ENCODE measurements at places on chromosomes 16 and 17.
A peak's percentile ranks its signal among the peaks of the same experiment; 100 is the strongest.

GRCh38 chr17:28173031-28173561 is 130.6 kb downstream of the NLK start:
- DNase-seq = no peak

DNA sequence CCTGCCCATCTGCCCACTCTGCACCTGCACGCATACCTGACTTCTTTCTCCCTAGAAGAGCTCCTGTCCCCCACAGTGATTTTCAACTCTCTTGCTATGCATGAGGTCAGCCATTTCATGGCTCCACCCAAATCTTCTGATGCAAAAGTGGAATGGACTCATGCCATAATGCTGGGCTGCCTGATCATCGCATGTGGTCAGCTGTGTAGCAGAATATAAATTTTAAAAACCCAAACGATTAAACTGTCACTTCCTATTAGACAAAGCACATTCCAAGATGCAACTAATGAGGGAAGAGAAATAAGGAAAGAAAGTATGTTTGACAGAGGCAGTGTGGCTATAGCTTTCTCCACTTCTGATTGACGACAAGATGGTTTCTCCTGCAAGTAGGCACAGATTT is 26.1 kb downstream of the GRIN2A start:
- DNase-seq = no peak

- DNase-seq = no peak
These were observed 132.2 kb downstream of the SPECC1 start for GRCh38 chr17:20141198-20141972.

DNA sequence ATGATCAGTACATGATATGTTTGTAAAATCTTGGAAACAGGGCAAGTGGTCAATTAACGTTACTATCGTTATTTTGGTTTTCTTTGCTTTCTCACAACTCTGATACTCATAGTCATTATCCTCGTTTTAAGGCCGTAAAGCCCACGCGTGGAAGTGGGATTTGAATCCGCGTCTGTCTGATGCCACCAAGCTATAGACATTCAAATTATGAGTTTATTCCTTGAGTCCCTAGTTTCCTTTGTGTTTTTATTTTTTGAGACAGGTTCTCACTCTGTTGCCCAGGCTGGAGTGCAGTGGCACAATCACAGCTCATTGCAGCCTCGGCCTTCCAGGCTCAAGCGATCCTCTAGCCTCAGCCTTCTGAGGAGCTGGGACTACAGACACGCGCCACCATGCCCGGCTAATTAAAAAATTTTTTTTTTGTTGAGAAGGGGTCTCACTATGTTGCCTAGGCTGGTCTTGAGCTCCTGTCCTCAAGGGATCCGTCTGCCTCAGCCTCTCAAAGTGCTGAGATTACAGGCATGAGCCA is 1.0 kb downstream of the DCTN5 start:
- no peak for DNase-seq

GRCh38 chr16:75010427-75010826 is 11.6 kb downstream of the ZNRF1 start:
- DNase-seq = no peak

DNA sequence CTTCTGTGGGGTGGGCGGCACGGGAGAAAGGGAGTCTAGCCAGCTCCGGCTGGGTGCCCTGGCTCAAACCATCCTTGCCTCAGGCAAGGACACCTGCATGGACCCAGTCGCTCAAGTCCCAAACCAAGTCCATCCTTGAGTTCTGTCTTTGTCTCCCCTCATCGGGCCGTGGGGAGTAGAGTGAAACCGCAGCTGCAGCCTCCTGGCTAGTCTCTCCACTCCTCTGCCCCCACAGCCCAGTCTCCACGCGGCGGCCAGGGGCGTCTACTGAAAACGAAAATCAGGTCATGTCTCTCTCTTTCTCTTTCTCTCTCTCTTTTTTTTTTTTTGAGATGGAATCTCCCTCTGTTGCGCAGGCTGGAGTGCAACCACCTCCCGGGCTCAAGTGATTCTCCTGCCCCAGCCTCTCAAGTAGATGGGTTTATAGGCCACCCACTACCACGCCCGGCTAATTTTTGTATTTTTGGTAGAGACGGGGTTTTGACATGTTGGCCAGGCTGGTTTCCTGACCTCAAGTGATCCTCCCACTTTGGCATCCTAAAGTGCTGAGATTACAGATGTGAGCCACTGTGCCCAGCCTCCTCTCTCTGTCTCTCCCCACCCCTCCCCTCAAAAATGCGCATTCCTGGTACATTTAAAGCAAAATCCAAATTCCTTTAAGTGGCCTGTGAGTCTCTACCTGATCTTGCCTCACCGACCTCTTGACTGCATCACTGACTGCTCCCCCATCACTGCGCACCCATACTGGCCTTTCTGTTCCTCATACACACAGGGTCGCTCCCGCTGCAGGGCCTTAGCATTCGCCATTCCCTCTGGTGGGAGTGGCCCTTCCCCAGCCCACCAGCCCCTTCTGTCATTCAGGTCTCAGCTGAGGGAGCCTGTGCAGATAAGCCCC is 17.7 kb upstream of the RMI2 start:
- no peak for DNase-seq

DNA sequence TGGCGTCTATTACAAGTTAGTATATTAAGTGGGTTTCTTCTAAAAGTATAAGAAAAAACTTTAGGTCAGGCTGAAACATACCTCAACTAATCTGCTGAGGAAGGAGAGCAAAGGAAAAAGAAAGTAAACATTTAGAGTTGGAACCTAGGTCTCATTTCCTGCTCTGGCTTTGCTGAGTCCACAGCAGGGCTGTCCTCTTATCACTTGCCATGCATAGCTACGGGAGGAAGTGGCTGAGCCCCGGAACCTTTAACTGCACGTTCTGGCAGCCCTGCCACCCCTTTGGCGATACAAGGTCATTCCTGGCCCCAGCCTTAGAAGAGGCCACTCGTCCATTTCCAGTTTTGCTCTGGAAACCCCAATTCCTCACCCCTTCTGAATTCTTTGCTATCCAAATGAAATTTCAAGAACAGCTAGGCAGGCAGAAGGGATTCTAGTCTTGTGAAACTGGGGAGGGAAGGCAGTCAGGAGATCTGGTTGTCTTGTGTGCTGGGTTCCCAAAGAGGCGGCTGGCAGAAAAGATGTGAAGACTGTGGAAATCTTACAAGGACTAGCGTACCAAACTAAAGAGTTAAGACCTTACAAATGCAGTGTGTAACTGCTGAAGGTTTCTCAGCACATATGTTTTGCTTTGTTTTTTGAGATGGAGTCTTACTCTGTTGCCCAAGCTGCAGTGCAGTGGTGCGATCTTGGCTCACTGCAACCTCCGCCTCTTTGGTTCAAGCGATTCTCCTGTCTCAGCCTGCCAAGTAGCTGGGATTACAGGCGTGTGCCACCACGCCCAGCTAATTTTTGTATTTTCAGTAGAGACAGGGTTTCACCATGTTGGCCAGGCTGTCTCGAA is 19.1 kb downstream of the WIPI1 start:
- peak; percentile 66 for DNase-seq

GRCh38 chr16:78065319-78065718 is 34.1 kb upstream of the WWOX start:
- DNase-seq = no peak

DNA sequence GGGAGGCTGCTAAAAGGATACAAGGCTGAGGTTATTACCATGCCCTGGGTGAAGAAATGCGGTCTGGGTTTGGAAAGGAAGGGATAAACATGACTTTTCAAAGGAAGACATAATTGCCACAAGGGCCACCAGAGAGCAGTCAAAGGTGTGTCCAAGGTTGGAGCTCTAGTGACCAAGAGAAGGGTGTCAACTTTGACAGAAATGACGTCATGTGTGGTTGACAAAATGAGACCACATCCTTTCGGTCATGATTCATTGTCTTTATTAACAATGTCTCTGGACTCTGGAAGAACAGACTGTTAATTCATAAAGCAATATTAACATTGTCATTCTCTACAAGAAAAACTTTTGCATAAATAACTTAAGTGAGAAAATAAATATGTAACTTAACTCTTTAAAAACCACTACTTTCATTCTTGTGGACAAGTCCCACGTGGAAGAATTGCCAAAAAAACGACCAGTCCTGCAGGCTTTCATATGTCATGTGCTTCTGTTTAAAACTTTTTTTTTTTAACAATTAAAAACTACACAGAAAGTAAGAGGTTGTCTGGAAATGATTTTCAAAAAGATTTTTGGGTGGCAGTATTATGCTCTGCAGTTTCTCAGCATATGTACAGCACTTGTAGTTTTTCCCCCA is 5.0 kb downstream of the SOST start:
- peak; percentile 10 for DNase-seq

DNA sequence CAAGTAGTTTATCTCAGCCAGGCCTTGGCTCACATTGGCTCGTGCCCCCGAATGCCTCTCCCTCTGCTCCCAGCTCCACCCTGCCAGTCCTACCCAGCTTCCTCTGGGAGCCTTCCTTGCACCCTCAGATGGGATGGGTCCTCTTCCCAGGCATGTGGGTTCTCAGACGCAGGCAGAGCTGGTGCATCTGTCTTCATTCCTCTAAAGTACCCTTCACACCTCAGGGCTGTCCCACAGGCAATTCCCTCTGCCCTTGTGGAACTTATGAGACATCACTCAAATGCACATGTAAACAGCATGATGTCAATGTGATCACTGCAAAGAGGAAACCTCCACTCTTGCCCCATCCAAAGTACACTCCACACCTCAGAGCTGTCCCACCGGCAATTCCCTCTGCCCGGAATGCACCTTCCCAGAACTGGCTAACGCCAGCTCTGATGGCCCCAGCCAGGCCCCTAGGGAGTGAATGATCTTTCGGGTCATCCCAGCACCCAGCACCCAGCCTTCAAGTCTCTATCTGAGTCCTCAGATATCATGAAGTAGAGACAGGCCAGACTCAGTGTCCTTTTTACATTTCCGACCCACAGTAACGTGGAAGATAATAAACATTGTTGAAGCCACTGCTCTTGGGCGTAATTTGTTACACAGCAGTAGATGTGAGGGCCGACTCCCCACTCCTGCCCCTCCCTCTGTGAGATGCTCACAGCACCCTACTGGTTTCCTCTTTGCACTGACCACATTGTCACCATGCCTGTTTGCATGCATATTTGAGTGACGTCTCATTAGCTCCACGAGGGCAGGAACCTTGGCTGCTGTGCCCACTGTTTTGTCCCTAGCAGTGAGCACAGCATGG is 85.4 kb downstream of the N4BP1 start:
- DNase-seq = peak; percentile 14

- no peak for DNase-seq
These were observed 11.3 kb downstream of the CPNE7 start for GRCh38 chr16:89586853-89587252.

- no peak for DNase-seq
These were observed 5.8 kb downstream of the NHERF2 start for GRCh38 chr16:2032285-2033056.

DNA sequence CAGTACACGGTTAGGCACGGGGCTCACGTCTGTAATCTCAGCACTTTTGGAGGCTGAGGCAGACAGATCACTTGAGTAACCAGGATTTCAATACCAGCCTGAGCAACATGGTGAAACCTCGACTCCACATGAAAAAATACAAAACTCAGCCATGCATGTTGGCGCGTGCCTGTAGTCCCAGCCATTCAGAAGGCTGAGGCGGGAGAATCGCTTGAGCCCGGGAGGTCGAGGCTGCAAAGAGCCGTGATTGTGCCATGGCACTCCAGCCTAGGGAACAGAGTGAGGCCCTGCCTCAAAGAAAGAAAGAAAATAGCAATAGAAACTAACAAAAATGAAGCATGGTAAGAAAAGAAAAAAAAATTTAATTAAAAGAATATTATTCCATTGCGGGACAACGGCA is 128.0 kb upstream of the CHMP6 start:
- DNase-seq = no peak

GRCh38 chr16:1288813-1289476 is 20.5 kb upstream of the UBE2I start:
- DNase-seq = no peak

- no peak for DNase-seq
These were observed 9.0 kb downstream of the RAB11FIP4 start for GRCh38 chr17:31400481-31400950.

- DNase-seq = no peak
These were observed 1.4 kb downstream of the BBS2 start for GRCh38 chr16:56518425-56518824.

DNA sequence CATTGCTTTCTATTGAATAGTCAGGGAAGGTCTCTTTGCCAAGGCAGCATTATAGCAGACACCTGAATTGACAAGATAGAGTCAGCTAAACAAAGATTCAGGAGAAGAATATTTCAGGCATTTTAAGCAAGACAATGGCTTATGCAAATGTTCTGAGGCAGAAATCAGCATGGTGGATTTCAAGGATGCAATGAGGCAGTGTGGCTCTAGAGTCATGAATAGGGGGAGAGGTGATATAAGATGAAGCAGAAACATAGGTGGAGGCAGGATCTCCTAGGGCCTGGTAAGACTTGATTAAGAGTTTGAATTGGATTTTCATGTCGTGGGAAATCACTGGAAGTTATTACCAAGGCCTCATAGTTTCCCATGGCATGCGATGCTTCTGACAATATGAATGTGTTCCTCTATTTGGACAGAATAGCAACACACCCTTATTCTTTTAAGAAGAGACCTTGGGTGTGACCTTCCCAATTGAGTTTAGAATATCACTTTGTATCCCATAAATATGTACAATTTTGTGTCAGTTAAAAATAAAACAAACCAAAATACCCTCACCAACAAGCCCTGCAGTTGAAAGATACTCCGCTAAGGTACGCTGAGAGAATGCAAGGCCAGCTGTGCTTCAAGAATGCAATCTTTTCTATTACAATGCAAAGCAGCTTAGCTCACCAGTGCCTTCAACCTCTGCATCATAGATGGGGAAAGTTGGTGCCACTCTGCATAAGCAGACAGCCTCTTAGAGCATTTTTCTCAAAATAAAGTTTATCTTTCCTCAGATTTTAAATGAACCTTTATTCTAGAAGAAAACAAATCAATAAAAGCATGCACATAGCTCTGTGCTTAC is 139.6 kb upstream of the SALL1 start:
- DNase-seq = no peak

DNA sequence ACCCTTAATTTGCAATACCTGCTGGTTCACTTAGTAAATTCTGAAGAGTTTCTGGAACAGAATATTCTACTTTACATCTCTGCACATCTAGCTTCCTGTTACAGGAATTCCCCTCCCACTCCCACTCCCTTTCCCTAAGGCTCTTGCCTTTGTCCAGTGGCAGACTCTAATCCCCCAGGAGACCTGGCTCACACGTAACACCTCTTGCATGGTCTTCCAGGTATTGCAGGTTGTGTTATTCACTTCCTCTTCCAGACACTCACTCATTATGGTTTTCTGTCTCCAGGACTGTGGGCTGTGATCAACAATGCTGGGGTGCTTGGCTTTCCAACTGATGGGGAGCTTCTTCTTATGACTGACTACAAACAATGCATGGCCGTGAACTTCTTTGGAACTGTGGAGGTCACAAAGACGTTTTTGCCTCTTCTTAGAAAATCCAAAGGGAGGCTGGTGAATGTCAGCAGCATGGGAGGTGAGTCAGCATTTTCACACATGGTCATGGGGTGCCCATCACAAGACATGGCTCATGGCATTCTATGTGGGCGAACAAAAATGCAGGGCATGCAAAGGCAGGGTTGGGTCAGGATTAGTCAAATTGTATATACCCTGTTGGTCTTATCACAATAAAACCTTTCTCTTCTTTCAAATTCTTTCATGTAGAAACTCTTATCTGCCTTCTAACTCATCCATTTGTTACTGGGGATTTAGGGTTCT is 35.8 kb downstream of the HSD17B2 start:
- no peak for DNase-seq

GRCh38 chr17:82414548-82415281 is 3.4 kb upstream of the HEXD start:
- DNase-seq = peak; percentile 78

- no peak for DNase-seq
These were observed 505.8 kb downstream of the KCNJ2 start for GRCh38 chr17:70675070-70675590.

GRCh38 chr16:13560151-13560550 is 359.8 kb upstream of the ERCC4 start:
- no peak for DNase-seq

GRCh38 chr17:44209786-44210341 is 9.6 kb downstream of the UBTF start:
- DNase-seq = peak; percentile 19
